Camera-type eye (tissue), 1 donor: ENCODE measurements at places on chromosomes 3 and 15. TPM values are rescaled to one million over a fixed set of nuclear protein-coding genes. Genes with fewer than 3 reads are reported as not detected.

Gene WWTR1
- total RNA-seq, result 92.8 TPM

Gene GREM1
- 1.2 TPM for total RNA-seq

Gene TBC1D5
- 176 TPM for total RNA-seq

Gene DUOX2
- 0.11 TPM for total RNA-seq

Gene CHRM5
- 6.8 TPM for total RNA-seq

Gene ACTC1
- total RNA-seq, result 136 TPM

Gene ARGFX
- total RNA-seq, result not detected

Gene SLC9C1
- total RNA-seq, result 1.5 TPM

Gene ZNF35
- total RNA-seq, result 24.7 TPM

Gene FBXO40
- total RNA-seq, result 0.22 TPM

Gene ALDH1A2
- 53.7 TPM for total RNA-seq

Gene COL8A1
- 40.2 TPM for total RNA-seq

Gene MCTP2
- total RNA-seq, result 8.6 TPM

Gene TMEM207
- total RNA-seq, result not detected

Gene STAC
- total RNA-seq, result 13.7 TPM

Gene UNC13C
- total RNA-seq, result 67.3 TPM

Gene CCR8
- not detected for total RNA-seq

Gene FAM227B
- total RNA-seq, result 9.1 TPM

Gene NUP210
- 29.5 TPM for total RNA-seq

Gene CEP19
- total RNA-seq, result 7.4 TPM

Gene ZBTB47
- 22.9 TPM for total RNA-seq

Gene C15orf39
- total RNA-seq, result 9.6 TPM

Gene CX3CR1
- 1.8 TPM for total RNA-seq

Gene ZNF660
- total RNA-seq, result 21.2 TPM

Gene OR5K2
- total RNA-seq, result not detected

Gene ST8SIA2
- 18.9 TPM for total RNA-seq

Gene CIB2
- total RNA-seq, result 14.4 TPM

Gene TGM5
- 0.38 TPM for total RNA-seq

Gene FHIT
- total RNA-seq, result 6.8 TPM

Gene GOLGA8T
- total RNA-seq, result not detected

Gene EFCC1
- 1.1 TPM for total RNA-seq

Gene APOD
- total RNA-seq, result 23.9 TPM

Gene HHATL
- 9.6 TPM for total RNA-seq

Gene LARP6
- 8.9 TPM for total RNA-seq
